ENCODE measurements at places on chromosomes 1 and 21.

GRCh38 chr1:193033610-193034009 lies 25.6 kb downstream of the UCHL5 start:
- DNase-seq: no peak

DNA sequence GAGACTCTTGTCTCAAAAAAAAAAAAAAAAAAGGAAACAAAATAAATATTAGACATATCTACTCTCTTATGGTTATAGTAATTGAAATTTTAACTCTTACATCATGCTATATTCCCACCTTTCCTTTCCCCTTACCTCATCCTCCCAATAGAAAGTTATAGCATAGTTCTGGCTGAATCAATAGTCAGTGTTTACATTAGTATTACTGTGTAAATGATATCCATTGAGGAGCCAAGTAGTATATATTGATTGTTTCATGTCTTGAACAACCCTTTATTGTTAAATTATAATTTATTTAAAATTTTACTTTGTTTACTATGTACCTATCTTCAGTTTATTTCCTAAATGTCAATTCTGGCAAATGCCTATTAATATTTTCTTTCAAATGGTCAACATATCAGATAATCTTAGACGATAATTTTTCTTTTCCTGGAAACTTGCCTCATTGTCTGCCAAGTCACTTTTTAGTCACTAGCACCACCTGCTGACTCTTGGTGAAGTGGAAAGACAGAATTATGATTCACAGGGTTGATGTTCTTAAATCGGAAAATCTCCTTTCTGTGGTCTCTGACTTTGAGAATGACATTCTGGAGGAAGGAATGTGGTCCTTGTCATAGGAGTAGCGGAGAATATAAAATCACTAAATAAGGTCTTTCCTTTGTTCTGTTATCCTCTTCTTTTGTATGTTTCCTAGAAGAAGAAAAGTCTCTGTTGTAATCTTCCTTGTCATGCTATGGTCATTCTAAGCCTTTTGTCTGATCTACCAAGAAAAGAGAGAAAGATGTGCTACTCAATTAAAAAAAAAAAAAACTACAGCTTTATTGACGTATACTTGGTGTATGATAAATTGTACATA lies 8.6 kb downstream of the HJV start:
- DNase-seq: no peak

DNA sequence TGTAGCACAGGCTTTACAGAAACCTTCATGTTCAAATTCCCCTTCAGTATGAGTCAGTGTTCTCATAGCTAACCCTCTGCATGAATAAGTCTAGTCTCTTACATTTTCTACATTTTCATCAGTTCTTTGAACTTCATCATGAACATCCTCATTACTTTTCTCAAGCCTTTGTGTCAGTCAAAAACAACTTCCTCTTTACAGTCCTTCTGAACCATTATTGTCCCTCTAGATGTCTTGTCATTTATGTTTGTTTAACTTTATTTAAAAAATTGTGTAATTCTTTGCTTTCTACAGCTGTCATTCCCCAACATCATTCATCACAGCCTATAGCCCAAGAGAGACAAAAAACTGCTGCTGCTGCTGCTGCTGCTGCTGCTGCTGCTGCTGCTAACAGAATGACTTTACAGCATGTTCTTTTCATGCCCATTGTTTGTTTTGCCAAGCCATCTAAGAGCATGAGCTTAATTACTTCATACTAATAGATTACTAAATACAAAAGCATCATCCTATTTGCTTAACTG lies 133.1 kb downstream of the LRRC40 start:
- no peak for DNase-seq

- DNase-seq: no peak
Observed at GRCh38 chr1:107153014-107153413, 12.2 kb downstream of the NTNG1 start.

- no peak for DNase-seq
Observed at GRCh38 chr21:27001526-27001925, 34.6 kb upstream of the ADAMTS5 start.

GRCh38 chr1:212442408-212442807 lies 9.7 kb downstream of the NENF start:
- no peak for DNase-seq

- peak; percentile 19 for DNase-seq
Observed at GRCh38 chr1:115296981-115297380, 41.1 kb downstream of the NGF start.

- peak; percentile 71 for DNase-seq
Observed at GRCh38 chr1:38586993-38587646, 272.5 kb downstream of the RRAGC start.

DNA sequence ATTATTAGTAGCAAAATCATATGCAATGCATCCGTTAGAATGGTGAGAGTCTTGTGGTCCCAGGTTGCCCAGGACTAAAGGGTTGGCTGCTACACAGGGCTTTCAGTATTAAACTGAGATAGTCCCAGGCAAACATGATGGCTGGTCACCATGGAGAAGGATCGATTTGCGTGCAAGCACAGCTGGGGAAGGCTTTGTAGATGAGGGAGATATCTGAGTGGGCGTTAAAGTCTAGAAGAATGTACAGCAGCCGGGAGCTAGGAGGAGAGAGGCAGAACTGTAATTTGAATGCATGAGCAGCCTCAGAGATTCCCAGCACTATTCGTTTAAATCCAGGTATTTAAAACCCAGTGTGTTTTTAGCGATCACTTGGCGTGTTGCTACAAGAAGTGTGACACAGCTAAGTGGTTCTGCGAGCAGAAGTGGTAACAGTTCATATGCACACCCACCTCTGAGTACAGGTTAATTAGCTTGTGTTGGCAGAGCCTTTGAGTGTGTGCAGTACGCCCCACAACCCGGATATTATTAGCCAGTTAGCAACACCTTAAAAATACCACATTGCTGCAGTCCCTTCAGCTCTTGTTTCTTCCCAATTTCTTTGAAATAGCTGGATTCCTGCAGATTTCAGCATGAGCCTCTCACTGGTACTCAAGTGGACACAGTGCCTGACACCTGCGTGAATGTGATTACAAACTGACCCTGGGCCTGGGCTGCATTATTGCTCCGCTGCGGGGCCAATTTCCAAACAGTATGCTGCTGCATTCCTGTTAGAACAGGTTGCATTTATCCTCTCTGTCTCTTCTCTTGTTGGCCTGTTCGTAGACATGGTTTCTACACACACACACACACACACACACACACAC lies 67.2 kb upstream of the SCAF4 start:
- no peak for DNase-seq

DNA sequence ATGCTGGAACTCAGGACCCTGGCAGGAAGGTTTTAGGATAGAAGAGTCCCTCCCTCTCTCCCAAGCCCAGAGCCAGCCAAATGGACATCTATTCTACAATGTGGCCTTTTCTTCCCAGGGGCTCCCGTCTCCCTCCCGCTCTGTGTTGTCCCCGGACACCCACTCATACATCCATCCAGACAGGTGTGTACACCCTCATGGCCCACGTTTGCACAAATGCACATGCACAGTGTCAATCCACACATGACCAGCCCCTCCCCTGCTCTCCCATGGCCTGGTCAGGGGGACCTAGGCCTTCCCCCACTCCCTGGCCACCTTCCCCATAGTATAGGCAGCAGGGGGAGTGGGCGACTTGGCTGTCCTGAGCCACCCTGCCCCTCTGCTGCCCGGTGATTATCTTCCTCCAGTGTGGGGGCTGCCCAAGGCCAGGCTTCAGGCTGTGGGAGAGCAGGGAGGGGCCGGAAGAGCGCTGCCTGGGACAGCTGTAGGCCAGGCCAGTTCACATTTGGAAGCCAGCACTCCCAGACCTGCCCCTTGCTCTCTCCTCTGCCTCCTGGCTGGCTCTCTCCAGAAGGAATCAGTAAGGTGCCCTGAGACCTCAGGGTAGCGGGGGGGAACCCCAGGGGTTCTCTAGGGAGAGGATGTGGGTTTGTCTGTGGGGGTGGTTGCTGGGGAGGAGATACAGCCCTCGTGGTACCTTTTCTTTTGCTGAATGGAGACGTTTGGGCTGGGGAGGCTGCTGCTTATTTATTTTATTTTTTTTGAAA lies 4.1 kb upstream of the PTPN7 start:
- DNase-seq: peak; percentile 45

- no peak for DNase-seq
Observed at GRCh38 chr1:26701266-26701994, 5.6 kb downstream of the ARID1A start.

DNA sequence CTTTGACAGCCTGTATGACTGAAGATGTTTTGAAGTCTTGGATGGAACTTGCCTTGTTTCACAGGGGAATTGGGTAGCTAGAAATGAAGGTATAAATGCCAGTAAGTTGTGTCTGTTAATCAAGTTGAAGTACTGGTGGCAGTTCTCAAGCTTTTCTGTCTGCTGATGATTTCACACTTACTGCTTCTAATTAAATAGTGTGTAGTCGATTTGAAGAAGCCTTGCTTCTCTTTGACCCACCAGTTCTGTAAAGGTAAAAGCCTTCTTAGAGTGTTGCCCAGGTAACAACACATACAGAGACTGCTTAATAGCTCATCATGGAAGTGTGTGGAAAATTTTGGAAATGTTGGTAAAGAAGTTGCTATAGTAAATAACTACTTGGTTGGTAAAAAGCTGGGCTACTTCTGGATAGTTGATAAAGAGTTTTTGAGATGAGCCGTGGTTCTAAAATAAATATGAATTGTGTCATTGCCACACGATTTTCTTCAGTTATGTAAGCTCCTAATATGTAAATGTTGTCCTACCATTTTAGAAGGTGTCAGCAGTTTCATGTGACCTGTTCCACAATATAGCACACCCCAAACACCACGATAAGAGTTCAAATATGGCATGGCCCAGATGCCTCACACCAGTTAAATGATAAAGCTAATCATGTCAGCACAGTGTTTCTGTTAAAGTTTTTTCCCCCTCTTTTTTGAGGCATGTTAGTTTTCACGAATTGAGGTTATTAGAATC lies 7.4 kb downstream of the RABGAP1L start:
- DNase-seq: no peak

DNA sequence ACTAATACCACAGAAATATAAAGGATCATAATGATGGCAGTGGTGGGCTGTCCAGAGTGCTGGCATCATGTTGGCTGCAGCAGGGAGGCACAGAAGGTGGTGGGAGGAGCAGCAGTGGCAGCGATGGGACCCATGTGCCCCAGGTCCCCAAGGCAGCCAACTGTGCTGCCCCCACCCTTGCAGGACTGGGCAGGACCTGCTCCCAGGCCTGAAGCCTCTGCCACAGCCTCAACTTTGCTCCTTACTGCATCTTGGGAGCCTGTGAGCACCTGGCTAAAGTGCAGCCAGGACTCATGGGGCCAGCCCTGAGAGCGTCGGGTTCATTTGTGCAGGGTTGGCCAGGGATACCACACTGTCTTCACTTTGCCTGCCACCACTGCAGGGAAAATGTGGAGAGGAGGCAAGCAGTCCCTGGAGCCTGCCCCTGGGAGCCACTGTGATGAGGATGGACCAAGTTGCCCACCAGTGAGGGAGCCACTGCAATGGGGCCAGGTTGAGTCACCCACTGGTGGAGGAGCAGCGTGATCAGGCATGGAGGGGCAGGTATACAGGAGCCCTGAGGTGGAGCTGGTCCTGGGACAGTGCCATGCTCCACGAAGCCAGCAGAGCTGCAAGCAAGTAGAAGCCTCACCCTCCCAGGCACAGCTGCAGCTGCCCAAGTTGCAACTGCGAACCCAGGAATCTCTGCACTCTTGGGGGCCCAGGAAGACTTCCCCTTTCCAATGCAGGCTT lies 25.3 kb upstream of the DENND1B start:
- DNase-seq: no peak

- DNase-seq: peak; percentile 26
Observed at GRCh38 chr1:150765296-150765976, at the start of gene CTSS. Gene CTSS, minus strand, starts transcription at chr1:150765778. Its CDS starts 1,015 bp downstream, at chr1:150764763.

- no peak for DNase-seq
Observed at GRCh38 chr1:39540504-39541031, 36.0 kb downstream of the PABPC4 start.

- no peak for DNase-seq
Observed at GRCh38 chr1:160560045-160560705, 19.1 kb downstream of the CD84 start.

DNA sequence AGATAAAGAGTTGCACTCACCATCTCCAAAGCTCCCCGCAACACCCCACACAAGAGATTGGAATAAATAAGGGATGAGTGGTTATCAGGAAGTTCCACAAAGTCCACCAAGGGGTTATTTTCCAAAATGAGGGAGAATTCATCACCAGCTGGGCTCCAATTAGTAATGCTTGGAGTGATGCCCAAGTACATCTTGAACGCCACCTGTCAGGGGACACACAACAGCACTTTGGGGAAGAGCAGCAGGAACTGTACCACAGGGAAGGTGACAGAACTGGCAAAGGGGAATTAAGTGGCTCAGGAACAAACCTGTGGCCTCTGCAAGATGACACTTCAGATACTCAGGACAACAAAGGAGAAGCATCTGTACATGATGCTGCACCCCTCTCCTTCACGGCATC lies 11.5 kb downstream of the TRAPPC3 start:
- no peak for DNase-seq

GRCh38 chr1:82995951-82996350 lies 1003.0 kb downstream of the TTLL7 start:
- DNase-seq: no peak

DNA sequence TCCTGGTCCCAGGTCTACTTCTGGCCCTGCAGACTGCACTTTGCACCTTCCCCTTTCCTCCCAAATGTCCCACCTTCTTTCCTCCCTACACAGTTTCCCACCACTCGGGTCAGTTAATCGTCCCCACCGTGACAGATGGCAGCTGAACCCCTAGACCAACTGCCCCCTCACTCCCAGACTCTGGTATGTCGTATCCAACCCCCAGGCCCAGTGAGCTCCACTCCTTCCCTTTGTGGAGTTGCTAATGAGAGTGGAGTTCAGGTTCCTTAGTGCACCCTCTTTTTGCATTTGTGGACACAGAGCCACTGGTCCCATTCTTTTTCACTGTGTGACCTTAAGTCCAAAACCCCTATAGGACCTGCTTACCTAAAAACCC lies 1.8 kb downstream of the MAN1C1 start:
- DNase-seq: no peak

DNA sequence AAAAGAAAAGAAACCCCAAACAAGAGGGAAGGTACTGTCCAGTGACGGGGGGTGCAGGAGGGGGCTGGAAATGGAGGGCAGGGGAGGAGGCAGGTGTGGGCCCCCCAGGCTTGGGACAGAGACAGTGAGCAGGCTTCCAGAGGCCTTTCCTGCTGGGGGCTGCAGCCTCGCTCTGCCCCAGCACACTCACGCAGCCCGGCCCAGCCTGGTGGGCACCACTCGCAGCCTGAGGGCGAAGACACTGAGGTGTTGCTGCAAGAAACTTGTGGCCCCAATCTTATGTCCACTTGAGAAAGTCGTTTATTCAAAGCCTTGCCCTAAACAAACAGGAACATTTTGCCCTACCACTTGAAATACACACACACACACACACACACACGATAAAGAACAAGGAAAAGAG lies 274.4 kb downstream of the PCP4 start:
- no peak for DNase-seq

- DNase-seq: no peak
Observed at GRCh38 chr21:41660748-41661147, 106.1 kb downstream of the RIPK4 start.

DNA sequence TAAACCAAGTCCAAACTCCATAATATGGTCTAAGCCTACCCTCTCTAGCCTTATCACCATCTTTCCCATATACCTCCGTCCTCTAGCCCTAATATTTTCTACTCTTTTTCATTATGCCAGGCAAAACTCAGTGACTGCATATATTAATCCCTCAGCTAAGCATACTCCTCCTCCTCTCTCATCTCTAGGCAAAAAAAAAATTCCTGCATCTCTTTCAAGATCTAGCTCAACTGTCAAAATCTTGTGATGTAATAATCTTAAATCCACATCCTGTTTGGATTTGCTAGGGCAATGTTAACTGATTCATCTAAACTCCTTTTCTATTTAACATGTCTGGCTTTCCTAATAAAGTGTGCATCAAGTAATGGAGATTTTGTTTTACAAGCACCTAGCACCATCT lies 20.4 kb downstream of the PRPF38A start:
- DNase-seq: no peak
